ENCODE measurements at places on chromosomes 2 and 18.

- DNase-seq = no peak
Measured at GRCh38 chr2:59881218-59881617, 672.2 kb downstream of the BCL11A start.

GRCh38 chr2:85259879-85260278, 67.9 kb downstream of the TGOLN2 start:
- no peak for DNase-seq

DNA sequence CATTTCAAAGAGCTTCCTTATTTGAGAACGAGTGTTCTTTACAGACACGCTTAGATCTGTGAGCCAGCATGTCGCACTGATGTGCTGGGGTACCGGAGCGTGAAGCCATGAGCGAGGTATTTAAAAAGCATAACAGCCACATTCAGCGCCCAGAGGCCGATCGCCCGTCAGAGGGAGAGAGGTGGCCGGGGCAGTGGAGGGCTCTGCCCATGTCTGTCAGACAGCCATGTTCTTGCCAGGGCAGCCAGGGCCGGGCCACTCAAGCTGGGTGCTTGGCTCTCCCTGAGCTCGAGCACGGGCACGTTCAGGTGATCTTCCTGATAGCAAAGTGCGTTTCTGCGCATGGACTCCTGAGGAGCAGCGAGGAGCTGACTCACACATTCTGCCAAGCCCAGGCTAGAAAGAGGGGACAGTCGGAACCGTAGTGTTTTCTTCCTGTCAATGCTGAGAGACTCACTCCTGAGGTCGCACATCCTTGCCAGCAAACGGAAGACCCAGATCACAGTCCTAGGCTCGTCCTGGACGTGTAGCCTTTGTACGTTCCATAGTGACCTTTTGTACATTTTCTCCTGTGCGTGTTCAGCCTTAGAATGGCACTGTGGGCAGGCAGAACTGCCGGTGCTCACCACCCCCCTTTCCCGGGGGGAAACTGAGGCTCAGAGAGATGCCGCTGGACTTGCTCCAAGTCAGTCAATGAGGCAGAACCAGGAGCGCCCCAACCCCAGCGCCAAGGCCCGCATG, 100.7 kb downstream of the NFATC1 start:
- DNase-seq = no peak

DNA sequence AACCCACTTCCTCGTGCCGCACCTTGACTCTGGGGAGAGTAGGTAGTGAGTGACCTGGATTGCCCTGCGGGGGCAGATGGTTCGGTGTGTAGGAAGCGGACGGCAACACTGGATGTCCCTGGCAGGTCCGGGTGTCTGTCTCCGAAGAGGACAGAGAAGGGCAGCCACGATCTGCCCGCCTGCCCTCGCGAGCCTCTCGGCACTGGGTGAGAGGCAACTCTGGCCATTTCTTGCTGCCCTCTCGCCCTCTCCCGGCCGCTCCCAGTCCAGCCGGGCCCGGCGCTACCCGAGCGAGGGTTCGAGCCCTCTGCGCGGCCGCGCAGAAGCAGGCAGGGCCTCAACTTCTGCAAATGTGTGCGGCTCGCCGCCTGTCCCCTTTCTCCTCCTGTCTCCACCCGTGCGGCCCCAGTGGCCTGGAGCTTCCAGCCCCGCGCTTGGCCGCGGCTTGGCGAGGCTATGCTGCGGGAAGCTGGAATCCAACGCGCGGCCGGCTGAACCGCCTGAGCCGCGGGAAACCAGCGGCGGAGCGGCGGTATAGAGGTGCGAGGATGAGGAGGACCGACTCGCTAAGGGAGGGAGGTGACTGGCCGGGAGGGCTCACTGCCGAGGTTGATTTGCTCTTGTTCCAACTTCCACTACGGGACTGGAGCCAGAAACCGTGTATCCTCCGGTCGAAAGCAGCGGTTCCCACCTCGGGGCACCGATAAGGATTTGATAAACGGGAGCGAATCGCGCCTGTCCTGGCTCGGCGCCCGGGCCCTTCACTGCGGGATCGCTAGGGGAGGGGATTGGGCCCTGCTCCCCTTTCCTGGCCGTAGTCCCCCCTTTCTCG, 1.5 kb downstream of the EPAS1 start:
- peak; percentile 24 for DNase-seq

GRCh38 chr2:3272761-3273160, 104.9 kb downstream of the EIPR1 start:
- no peak for DNase-seq

DNA sequence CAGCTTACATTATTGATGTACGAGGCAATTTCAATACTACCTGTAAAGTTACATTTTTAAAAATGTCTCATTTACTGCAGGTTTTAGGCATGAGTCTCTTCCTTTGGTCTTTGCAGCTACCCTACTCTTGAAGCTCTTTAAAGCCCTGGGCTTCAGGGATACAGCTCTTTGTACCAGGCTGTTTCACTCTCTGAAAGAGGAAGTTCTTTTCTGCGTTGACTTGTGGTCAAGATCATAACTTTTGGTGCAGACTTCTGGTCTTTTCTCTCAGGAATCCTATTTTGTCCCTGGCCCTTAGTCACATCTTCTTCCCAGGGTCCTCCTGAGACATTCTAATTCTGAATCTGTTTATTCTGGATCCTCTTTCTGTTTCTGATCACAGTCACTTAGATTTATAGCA, 16.6 kb upstream of the HRH4 start:
- no peak for DNase-seq

DNA sequence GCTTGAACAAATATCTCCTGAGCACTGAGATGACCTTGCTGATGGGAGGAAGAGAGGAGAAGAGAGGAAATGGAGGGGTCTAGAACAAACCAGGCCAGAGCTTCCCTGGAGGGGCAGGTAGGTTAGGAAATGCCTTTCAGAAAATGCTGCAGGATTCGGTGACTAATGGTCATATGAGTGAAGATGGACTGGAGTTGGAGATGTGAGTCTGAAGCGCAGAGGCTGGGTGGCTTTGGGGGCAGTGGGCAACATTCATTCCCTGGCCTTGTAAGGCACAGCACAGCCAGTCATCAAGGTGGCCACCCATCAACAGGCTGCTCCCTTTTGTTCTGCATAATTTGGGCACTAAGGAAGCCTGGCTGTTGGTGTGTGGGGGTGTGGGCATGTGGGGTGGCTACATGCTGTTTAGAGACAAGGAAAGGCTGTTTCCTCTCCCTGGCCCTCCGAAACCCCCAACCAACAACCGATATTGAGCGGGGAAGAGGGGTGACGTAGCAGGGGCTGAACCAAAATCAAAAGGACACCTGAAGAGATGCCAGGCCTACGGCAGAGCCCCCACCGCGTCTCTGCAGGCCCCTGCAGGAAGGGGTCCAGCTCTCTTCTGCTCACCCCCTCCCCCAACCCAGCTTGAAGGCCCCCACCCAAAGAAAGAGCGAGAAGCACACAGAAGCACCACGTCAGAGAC, 1.5 kb downstream of the SLC30A3 start:
- no peak for DNase-seq

- DNase-seq = no peak
Measured at GRCh38 chr2:10400568-10400977, 47.6 kb downstream of the ODC1 start.

- no peak for DNase-seq
Measured at GRCh38 chr2:227707390-227707789, 10.4 kb downstream of the SLC19A3 start.

All from T-cell (primary cell).